Liver (tissue), 10 donors: ENCODE measurements at places on chromosomes 2 and 18. TPM values are rescaled to one million over a fixed set of nuclear protein-coding genes. Genes with fewer than 3 reads are reported as not detected.

GRCh38 chr18:26461405-26461804, 86.9 kb downstream of the KCTD1 start:
- H3K36me3 ChIP-seq: no peaks in the 10 kb centered on the region
- H3K27ac ChIP-seq: no peak overlapping the region
- H3K27me3 ChIP-seq: no peaks in the 10 kb centered on the region
- DNase-seq: no peak

GRCh38 chr2:2590841-2591541, 259.9 kb upstream of the MYT1L start:
- no peak overlapping the region for H3K27ac ChIP-seq
- no peak overlapping the region for H3K4me3 ChIP-seq
- DNase-seq: no peak
- no peaks in the 10 kb centered on the region for H3K27me3 ChIP-seq

- H3K36me3 ChIP-seq: no peaks in the 10 kb centered on the region
- no peak for DNase-seq
- H3K27me3 ChIP-seq: no peaks in the 10 kb centered on the region
- no peak overlapping the region for H3K4me3 ChIP-seq
- H3K27ac ChIP-seq: no peak overlapping the region
- H3K4me1 ChIP-seq: peaks cover 8% of the 10 kb centered on the region
Measured at GRCh38 chr2:173064151-173064805, 11.4 kb upstream of the MAP3K20 start.

DNA sequence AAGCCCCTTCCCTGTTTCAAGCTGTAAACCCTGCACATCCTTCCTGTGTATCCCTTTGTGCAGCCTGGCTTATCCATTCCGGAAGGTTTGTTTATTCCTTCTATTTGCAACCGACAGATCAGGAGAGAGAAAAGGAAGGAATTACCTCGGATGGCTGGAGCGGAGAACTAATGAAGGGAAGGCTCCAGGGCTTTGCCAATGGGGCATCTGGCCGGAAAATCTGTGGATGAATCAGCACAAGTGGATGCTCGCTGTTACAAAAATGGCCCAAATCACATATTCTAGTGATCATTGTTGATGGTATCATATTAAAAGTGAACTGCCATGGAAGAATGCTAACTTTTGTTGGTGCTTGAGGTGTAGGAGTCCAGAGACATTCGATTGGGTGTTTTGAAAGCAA, 97.1 kb downstream of the AQP4 start:
- H3K4me1 ChIP-seq: peaks cover 18% of the 10 kb centered on the region
- H3K36me3 ChIP-seq: no peaks in the 10 kb centered on the region
- DNase-seq: no peak
- no peak overlapping the region for H3K4me3 ChIP-seq

DNA sequence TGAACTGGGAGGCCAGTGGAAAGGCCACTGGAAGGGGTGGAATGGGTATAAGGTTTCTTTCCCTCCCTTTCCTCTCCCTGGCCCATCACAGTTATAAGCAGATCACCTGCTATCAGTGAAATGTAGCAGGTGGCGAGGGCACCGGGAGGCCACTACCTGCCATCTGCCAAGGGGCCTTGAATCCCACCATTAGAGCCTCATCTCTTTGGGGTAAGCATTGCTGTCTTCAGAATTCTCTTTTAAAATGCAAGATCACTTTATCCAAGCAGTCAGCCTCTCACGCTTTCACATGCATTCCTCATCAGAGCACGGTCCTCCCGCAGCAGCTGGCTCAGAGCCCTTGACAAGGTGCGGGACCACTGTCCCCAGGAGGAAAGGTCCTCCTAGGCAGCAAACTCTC, 268.5 kb downstream of the CELF4 start:
- H3K27me3 ChIP-seq: no peaks in the 10 kb centered on the region
- no peak overlapping the region for H3K4me3 ChIP-seq
- no peak for DNase-seq
- no peak overlapping the region for H3K27ac ChIP-seq

DNA sequence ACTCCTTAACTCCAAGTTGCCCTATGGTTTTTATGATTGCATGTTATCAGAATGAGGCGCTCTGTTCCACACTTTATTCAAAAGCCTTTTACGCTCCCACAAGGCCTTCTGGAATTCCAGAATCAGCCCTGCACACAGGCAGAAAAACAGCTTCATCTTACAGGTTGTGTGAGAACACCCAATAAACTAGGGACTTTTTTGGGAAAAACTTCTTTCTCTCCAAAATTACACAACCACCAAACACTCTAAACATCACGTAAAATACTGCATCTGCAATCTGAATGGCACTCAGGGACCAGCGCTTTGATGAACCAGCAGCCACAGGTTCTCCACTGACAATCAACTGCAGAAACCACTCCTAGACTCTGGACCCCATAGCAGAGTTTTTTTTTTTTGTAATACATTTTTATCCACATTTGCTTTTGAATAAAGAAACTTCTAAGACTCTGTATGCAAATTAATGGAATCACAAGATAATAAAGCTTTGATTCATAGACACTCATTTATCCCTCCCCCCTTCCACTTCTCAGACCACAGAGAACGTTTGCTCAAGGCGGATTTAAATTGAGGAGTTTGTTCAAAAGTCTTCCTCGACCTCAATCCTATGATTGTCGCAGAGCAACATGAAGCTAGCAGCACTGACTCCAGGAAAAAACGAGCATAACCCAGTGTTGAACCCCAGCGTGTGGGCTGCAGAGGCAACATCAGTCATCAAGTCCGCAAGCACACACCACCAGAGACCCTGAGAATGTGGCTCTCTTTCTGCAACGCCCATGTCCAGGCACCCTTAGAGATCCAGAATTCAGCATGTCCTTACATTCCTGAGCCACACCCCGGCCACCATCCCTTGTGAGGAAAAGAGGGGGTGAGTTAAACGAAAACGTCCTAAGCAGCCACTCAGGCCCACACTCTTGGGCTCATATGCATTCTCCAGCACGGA, 116.5 kb downstream of the MBP start:
- H3K27me3 ChIP-seq: no peaks in the 10 kb centered on the region
- no peak overlapping the region for H3K4me3 ChIP-seq
- peaks cover 18% of the 10 kb centered on the region for H3K36me3 ChIP-seq
- no peak for DNase-seq

- H3K4me1 ChIP-seq: peaks cover 3% of the 10 kb centered on the region
- H3K27ac ChIP-seq: no peak overlapping the region
- no peak for DNase-seq
- H3K36me3 ChIP-seq: no peaks in the 10 kb centered on the region
- no peaks in the 10 kb centered on the region for H3K27me3 ChIP-seq
Measured at GRCh38 chr2:38323623-38324022, 53.5 kb downstream of the ATL2 start.

DNA sequence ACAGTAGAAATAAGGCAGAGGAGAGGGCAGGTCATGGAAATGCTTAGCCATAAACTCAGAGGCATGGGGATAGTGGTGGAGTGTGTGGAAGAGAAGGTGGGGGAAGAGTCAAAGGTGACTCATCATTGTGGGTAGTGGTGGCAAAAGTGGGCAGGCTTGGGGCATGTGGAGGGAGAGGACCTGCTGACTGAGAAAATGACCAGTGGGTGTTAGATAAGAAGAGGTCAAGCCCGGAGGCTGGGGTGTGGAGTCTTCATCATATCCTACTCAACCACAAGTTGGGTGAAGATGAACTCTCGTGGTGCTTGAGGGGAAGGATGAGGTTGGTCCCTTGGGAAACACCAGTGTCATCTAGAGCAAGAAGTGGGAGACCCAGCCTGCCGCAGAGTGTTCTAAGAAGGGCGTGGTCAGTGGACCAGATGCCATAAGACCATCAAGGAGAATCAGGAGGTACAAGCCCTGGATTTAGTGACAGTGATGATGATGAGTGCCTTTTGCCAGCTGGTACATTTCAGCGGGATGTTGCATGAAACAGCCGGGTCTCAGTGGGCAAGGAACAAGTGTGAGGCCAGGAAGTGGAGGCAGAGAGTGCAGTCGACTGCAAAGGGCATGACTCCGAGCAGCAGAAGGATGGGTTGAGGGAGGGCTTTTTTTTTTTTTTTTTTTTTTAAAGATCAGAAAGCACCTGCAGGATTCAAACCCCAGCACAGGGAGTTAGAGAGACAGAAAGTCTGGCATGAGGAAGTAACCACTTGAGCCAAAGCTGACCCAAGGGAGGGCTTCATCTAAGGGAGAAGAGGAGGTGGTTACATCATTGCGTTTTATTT, 122.6 kb upstream of the SPRED2 start:
- H3K36me3 ChIP-seq: no peaks in the 10 kb centered on the region
- no peak overlapping the region for H3K4me3 ChIP-seq
- no peak overlapping the region for H3K27ac ChIP-seq
- no peaks in the 10 kb centered on the region for H3K27me3 ChIP-seq
- H3K4me1 ChIP-seq: peaks cover 2% of the 10 kb centered on the region
- no peak for DNase-seq

- DNase-seq: no peak
- no peak overlapping the region for H3K27ac ChIP-seq
- peaks cover 9% of the 10 kb centered on the region for H3K4me1 ChIP-seq
- H3K36me3 ChIP-seq: no peaks in the 10 kb centered on the region
- H3K27me3 ChIP-seq: no peaks in the 10 kb centered on the region
Measured at GRCh38 chr18:50866765-50867164, 12.2 kb upstream of the ME2 start.

GRCh38 chr2:210370562-210370961, 55.6 kb upstream of the MYL1 start:
- H3K4me1 ChIP-seq: no peaks in the 10 kb centered on the region
- H3K4me3 ChIP-seq: no peak overlapping the region
- H3K27me3 ChIP-seq: no peaks in the 10 kb centered on the region
- no peaks in the 10 kb centered on the region for H3K36me3 ChIP-seq

- peaks cover 12% of the 10 kb centered on the region for H3K4me1 ChIP-seq
- DNase-seq: no peak
- H3K27me3 ChIP-seq: no peaks in the 10 kb centered on the region
- H3K4me3 ChIP-seq: no peak overlapping the region
- H3K36me3 ChIP-seq: peaks cover 14% of the 10 kb centered on the region
Measured at GRCh38 chr2:45606796-45607195, 4.3 kb downstream of the SRBD1 start.

GRCh38 chr2:132497591-132497990, 81.0 kb downstream of the GPR39 start:
- H3K36me3 ChIP-seq: no peaks in the 10 kb centered on the region
- H3K4me3 ChIP-seq: no peak overlapping the region
- no peaks in the 10 kb centered on the region for H3K27me3 ChIP-seq
- H3K27ac ChIP-seq: no peak overlapping the region

DNA sequence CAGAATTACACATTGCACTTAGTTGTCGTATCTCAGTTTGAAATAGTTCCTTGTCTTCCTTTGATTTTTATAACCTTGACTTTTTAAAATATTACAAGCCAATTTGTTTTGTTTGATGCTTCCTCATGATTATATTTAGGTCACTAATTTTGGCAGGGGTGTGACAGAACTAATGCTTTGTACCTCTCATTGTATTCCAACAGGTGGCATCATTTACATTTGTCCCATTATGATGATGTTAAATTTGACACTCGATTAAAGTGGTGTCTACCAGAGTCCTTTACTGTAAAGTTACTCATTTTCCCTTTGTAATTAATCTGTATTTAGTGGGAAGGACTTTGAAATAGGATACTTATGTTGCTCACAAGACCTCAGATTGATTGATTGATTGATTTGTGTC, 21.5 kb upstream of the MFSD2B start:
- H3K4me1 ChIP-seq: no peaks in the 10 kb centered on the region
- H3K27me3 ChIP-seq: no peaks in the 10 kb centered on the region
- no peaks in the 10 kb centered on the region for H3K36me3 ChIP-seq
- no peak overlapping the region for H3K4me3 ChIP-seq
- no peak overlapping the region for H3K27ac ChIP-seq

- DNase-seq: no peak
- H3K4me1 ChIP-seq: peaks cover 16% of the 10 kb centered on the region
- peak overlapping the region; percentile 53 for H3K4me3 ChIP-seq
- peak overlapping the region; percentile 31 for H3K27ac ChIP-seq
- no peaks in the 10 kb centered on the region for H3K36me3 ChIP-seq
Measured at GRCh38 chr2:226118471-226119429, 680.9 kb downstream of the IRS1 start.

DNA sequence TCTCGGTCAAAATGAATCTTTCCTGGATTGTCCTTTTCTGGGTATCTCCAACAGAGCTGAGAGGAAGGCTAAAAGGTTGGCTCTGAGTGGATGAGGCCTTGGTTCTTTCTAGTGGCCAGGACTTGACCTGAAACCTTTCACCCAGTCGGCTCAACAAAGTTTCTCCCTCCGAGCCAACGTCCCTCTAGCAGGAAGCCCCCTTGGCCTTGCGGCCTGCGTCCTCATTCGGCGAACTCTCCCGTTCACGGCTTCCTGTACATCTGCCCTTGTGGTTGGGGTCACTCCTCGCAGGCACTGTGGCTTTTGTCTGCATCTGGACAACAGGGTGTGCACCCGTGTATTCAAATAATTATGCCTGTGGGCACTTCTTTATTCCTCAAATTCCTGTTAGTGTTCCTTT, 9.4 kb upstream of the SIX3 start:
- no peaks in the 10 kb centered on the region for H3K36me3 ChIP-seq
- H3K4me1 ChIP-seq: peaks cover 51% of the 10 kb centered on the region
- H3K27me3 ChIP-seq: peaks cover 15% of the 10 kb centered on the region
- no peak overlapping the region for H3K4me3 ChIP-seq

GRCh38 chr2:133953524-133953923, 300.3 kb upstream of the MGAT5 start:
- no peak for DNase-seq
- H3K27me3 ChIP-seq: no peaks in the 10 kb centered on the region
- H3K4me3 ChIP-seq: no peak overlapping the region
- no peaks in the 10 kb centered on the region for H3K36me3 ChIP-seq
- H3K4me1 ChIP-seq: no peaks in the 10 kb centered on the region

GRCh38 chr2:61993422-61994024, 88.0 kb downstream of the COMMD1 start:
- H3K36me3 ChIP-seq: no peaks in the 10 kb centered on the region
- H3K27me3 ChIP-seq: no peaks in the 10 kb centered on the region
- no peak for DNase-seq
- no peak overlapping the region for H3K27ac ChIP-seq

DNA sequence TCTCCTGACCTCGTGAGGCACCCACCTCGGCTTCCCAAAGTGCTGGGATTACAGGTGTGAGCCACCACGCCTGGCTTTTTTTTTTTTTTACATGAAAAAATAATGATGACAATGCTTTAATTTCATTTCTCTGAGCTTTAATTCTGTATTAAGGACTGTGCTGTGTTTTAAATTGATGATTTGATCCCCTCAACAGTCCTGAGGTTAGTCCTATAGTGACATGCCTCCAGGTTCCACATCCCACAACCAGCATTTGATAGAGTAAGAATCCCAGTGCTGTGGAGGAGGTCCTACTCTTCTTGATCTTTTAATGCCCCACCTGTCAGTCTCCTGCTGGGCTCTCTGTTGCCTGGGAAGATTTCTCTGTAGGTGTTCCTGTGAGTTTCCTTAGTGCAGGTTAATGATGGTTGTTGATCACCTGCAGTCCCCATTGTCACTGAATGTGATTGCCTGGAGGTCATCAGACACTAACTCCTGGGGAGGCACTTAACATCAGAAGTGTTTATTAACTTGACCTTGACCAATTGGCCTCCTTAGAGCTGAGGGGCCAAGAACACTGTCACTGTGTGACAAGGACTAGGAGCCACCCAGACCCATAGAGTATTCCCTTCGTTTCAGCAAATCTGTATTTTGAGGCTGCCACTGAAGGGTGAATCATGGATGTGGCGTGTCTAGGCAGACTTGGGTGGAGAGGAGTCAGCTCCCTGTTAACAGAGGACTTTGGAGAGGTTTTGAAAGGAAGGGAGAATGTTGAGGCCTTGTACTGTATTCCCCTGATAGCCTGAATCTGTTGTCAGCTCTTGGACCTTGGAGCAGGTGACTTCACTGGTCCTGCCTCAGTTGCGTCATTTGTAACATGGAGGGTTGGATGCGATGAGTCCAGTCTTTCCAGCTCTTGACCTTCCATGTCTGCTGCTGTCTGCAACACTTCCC, 11.5 kb downstream of the ASAP2 start:
- no peak overlapping the region for H3K27ac ChIP-seq
- H3K27me3 ChIP-seq: no peaks in the 10 kb centered on the region
- no peak for DNase-seq

The IMPACT gene
- total RNA-seq: 11.3 TPM

The CERKL gene
- 0.79 TPM for total RNA-seq

The TNP1 gene
- not detected for total RNA-seq

The COPS9 gene
- total RNA-seq: 82.4 TPM
